HT1080 (cell line): ENCODE measurements at places on chromosomes 5 and 9. TPM values are rescaled to one million over a fixed set of nuclear protein-coding genes. Genes with fewer than 3 reads are reported as not detected.

PPP3R2 gene
- total RNA-seq = not detected in 2 replicates

CYLC2 gene
- total RNA-seq = not detected in 2 replicates

S1PR3 gene
- 0.05 TPM in 1 of 2 replicates, not detected in the other for total RNA-seq

SLC25A2 gene
- not detected in 2 replicates for total RNA-seq

NUTM2G gene
- not detected in 2 replicates for total RNA-seq

- no peak for DNase-seq
These were observed 18.9 kb downstream of the SEMA4D start for GRCh38 chr9:89478821-89479668.

SMU1 gene
- total RNA-seq = 29.6 and 36.3 TPM in 2 replicates

DNA sequence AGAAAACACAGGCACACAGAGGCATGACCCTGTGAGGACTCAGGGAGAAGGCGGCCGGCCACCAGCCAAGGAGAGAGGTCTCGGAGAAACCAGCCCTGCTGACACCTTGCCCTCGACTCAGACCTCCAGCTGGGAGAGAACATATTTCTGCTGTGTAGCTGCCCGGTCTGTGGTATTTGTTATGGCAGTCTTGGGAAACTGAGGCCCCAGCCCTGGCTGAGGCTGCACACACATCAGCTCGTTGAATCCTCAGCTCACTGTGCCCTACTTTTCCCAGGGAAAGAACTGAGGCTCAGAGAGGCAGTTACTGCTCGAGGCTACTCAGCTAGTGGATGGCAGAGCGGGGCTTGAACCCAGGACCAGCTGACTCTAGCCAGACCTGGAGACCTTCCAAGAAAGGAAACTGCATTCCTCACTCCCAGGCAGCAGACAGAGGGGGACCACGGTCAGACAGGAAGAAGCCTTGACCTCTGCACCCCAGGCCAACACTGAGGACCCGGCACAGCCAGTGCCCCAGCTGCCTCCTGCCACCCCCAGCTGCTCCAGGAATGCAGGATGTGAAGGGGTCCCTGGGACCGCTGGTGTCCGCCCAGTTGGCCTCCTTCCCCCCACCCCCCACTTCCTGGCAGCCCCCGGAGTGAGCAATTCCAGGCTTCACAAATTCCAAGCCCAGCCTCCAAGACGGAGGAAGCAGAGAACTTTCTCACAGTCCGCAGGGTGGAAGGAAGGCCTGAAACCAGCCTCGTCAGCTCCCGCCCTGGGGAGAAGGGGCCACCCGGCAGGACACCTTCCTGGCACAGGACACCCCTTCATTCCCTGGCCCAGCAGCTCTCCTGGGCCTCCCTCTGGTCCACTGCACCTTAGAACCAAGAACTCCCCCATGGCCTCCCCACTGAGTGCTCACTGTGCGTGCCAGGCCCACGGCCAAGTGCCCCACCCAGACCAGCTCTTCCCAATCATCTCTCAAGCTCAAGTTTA is 69.9 kb downstream of the LRSAM1 start:
- peak; percentile 94 for DNase-seq

- peak; percentile 23 for DNase-seq
These were observed 134.1 kb downstream of the PAPPA start for GRCh38 chr9:116287721-116288120.

- peak; percentile 22 for DNase-seq
These were observed 1.8 kb upstream of the WDR31 start for GRCh38 chr9:113341712-113342410.

DNA sequence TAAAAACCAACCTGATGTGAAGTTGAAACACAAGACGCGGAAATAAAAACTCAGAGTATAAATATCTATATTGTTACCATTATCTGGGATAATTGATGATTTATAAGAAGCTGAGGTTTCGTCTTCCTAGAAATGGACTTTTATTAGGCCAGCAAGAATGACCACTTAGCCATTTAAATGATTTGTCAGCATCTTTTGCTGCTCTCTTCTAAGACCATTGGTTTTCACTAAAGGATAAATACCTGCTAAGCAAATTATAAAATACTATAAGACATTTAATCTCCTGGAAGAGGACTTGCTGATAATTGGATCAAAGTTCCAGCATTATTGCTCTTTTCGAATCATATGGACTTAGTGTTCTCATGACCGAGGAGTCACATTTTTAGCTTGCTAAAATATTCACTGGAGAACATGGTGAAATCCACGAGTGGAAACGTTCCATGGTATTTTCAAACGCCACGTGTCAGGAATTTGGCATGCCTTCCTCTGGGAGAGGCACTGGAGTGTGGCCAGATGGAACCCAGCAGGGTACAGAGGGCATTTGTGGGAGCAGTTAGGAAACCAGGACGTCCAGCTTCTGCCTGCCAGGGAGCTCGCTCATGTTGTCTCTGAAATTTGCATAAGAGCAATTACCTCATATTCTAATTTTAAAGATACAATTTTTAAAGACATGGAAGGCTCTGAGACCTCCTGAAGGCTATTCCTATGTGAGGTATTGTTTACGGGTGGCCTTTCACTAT is 43.1 kb downstream of the TNFAIP8 start:
- no peak for DNase-seq

HNRNPH1 gene
- total RNA-seq = 404 and 420 TPM in 2 replicates

FOXD4L5 gene
- not detected in 2 replicates for total RNA-seq

GRCh38 chr9:27672718-27673117 is 99.4 kb upstream of the C9orf72 start:
- no peak for DNase-seq

DNA sequence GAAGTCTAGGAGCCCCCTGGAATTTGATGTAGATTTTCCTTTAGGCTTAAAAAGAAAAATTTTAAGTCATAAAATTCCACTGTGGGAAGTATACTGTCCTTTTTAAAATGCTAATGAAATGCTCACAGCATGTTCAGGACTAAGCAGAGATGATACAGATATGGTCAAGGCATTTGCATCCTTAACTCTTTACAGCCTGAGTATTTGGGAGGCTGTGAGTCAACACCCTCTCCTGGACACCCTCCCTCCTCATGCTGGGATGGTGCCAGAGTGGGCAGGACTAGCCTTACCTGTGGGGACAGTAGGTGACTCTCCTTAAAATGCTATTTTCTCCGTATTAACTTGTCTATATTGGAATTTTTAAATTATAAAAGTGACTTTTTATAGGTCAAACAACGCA is 197.4 kb upstream of the ELL2 start:
- no peak for DNase-seq

PCDHA9 gene
- total RNA-seq = not detected in 2 replicates

- DNase-seq = no peak
These were observed 726 bp upstream of the PSMB7 start for GRCh38 chr9:124415852-124416484.

LCN9 gene
- not detected in 2 replicates for total RNA-seq

DNA sequence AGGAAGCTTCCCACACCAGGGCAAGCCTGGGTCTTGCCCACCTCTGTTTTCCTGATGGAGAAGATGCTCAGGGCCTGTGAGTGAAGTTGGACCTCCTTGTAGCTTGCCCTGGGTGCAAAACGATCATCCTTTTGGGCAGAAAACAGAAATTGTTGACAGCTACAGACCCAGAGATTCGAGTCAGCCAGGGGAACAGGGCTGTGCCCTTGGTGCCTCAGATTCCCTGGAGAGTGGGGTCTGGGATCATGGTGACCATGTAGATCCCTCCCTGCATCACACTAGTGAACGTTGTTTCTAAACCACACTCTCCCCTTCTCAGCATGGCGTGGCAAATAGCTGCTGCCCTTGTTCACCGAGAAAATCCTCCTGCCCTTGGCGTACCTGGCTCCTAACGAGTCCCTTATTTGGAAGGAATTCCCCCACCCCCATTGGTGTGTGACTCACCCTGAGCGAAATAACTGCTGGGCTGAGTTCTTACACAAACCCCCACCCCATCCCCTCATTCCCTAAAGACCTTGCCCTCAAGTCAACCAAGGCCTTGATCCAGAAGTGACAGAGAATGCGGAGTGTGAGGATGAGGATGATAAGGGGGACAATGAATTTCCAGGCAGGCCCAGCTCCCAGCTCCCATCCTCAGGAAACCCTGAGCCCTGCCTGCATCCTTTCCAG is 1.1 kb upstream of the DCANP1 start:
- no peak for DNase-seq

DNA sequence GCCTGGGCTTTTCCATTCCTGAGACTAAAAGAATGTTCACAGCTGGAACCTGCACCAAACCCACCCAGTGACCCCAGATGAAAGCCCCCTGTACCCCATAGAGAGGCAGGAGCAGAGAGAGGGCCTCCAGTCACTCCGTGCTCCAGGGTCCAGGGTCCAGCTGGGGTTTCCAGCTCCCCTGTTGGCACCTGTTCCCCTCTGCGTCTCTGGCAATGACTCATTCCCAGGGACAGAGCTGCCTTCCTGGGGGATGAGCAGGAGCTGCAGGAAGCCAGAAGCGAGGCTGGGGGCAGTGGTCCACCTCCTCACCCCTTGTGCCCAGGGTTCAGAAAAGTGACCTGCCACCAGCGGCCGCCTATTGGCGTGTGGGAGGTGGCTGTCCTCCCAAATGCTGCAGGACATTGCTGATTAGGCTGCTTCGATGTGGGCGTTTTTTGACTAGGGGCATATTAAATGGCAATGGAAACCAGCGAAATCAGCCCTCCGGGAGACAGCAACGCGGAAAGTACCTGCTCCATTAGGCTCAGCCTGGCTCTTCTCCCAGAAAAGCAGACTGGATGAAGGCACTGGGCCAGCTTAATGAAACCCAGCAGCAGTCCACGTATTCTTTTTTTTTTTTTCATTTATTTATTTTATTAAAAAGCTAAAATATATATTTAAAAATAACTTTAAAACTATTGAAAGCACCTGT is 97.4 kb downstream of the DAP start:
- peak; percentile 59 for DNase-seq

- peak; percentile 36 for DNase-seq
These were observed 52.3 kb upstream of the MOCS2 start for GRCh38 chr5:53161876-53162275.

- peak; percentile 69 for DNase-seq
These were observed 73.3 kb upstream of the NREP start for GRCh38 chr5:111830333-111830732.

GRCh38 chr5:34586117-34586885 is 69.8 kb upstream of the RAI14 start:
- DNase-seq = peak; percentile 92

DNA sequence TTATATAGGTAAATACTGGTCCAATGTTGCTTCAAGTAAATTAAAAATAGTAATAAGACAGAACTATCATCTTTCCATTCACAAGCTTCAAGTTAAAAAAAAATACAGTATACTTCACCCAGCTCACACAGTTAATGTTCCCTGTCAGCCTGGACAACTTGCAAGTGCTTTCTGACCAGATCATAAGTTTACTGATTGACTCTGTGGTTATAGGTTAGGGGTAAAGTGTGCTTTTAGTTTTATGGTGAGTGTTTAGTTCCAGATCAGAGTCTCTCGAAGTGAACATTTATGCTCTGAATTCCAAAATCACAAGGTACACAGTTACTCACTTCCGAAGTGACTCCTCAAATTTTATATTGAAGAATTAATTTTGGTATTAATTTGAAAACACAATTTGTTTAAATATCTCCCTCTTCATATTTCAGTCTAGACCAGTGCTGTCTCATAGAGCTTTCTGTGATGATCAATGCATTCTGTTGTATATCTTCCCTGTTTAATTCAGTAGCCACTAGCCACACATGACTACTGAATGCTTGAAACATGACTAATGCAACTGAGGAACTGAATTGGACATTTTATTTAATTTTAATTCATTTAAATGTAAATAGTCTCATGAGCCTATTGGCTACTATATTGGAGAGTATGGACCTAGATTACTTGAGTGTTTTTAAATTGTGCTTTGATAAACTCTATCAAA is 90.7 kb downstream of the MEF2C start:
- peak; percentile 58 for DNase-seq

GRCh38 chr9:110121170-110121569 is 86.8 kb downstream of the C9orf152 start:
- DNase-seq = no peak

- peak; percentile 69 for DNase-seq
These were observed 3.1 kb downstream of the KLF9 start for GRCh38 chr9:70411121-70411929.

DNA sequence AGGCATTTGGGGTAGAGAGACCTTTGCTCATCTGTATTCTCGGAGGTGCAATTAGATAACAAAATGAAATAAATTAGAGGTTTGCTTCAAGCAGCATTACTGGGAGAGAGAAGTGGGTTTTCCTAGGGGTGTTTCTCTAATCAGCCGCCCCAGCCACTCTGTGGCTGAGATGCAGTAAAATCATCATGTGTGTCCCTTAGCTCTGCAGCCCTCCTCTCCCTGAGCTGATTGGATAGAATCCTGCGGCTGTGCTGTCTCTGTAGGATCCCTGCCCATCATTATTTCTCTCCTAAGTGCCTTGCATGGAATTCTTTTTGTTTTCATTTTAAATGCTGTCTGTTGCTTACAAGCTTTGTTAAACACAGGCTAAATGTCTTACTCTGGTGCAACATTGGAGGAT is 171.4 kb downstream of the SH3GL2 start:
- DNase-seq = no peak

ACTBL2 gene
- total RNA-seq = 0.47 and 0.80 TPM in 2 replicates

- no peak for DNase-seq
These were observed 21.1 kb downstream of the EXOSC2 start for GRCh38 chr9:130714586-130715110.

GRCh38 chr5:149288436-149288835 is 16.8 kb downstream of the AFAP1L1 start:
- DNase-seq = no peak

GRCh38 chr5:176653401-176654385 is 6.4 kb downstream of the TSPAN17 start:
- DNase-seq = no peak

NPR3 gene
- total RNA-seq = 0.29 and 0.50 TPM in 2 replicates

DNA sequence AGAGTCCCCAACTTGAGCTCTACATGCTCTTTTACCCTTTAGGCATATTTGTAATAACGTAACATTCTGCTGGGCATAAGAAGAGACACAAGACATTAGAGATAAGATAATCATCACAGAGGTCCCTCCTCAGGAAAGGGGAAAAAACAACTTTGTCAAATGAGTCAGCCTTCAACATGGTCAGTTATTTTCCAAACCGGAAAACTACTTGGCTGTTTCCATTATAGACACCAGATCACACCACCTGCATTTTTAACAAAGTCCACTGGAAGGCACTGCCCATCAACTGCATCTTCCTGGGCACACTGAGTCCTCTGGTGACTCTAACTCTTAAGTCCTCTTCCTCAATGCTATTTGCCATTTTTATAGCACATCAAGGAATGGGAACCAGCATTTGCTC is 221.8 kb downstream of the FAM114A2 start:
- DNase-seq = peak; percentile 50

GRCh38 chr5:69454460-69455249 is 37.9 kb upstream of the OCLN start:
- DNase-seq = no peak

- peak; percentile 62 for DNase-seq
These were observed 52.3 kb downstream of the GGTA1 start for GRCh38 chr9:121447321-121447834.

TAF1L gene
- not detected in 2 replicates for total RNA-seq

GRCh38 chr9:115596746-115597080 is 478.8 kb upstream of the TNC start:
- DNase-seq = no peak

DNA sequence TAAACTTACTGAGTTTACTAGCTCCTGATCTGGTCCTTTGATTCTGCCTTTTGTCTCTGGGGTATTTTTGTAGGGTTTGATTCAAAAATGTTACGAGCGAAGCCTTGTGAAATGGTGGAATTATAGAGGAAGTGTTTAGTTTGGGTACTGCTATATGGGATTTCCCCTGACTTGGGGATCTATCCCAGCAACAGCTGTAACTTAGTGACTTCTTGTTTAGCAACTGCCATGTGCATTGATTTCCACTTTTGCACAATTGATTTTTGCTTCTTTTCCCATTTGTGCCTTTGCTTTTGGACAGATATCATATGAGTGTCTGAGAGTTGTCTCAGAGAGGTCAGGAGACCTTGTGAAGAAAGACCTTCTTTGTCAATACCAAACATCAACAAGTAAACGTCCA is 248.5 kb upstream of the DAP start:
- DNase-seq = no peak
